ENCODE measurements at places on chromosomes 6 and 20.

DNA sequence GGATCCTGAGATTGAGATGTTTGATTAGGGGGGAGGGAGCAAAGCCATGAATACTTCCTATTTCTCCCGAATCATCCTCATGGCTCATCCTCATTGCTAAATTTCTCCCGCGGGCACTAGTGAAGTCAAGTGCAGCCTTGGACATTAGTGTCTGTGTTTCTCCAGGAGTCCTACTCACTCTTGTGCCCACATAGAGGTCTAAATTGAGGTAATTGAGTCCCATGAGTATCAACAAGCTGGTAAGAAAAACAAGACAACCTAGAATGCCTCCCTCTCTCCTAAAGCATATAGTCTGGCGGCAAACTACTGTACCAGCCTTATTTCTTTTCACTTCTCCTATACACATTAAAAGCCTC, 420 bp downstream of the CENPQ start:
- DNase-seq = peak; percentile 31

DNA sequence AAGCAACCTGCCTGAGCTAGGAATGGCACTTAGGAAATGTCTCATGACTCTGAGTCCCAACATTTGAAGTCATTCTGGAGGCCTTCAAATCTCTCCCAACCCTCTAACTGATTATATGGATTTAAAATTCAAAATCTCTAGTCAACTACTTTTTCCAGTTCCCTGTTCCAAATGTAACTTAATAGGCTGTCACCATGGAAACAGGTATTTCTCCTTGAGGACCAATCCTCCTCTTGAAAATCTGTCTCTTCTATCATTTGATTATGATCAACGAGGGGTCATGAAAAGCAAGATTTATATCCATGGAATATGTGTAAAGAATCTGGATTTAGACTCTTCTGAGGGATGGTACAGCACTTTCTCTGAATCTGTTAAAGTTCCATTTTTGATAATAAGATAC, 127.3 kb upstream of the DTNBP1 start:
- no peak for DNase-seq

- no peak for DNase-seq
These were observed 622.3 kb upstream of the ARID1B start for GRCh38 chr6:156154896-156155295.

GRCh38 chr6:161682982-161683381, 409.1 kb upstream of the AGPAT4 start:
- no peak for DNase-seq

DNA sequence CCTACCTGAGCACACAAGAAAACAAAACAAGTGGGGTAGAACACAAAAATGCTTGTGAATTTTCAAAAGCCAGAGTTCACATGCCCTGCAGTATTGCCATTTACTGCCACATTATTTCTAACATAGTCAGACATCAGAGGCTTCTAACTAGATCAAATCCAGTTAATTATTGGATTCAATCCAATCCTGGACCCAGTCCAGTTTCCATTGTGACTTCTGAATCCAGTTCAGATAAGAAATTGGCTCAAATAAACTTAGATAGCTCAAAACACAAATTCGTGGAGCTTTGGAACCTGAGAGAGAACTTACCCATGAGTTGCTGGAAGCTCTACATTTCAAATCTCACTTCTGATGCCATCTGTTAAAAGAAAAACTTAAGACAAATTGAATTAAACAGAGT, 85.2 kb upstream of the ANKEF1 start:
- DNase-seq = no peak

DNA sequence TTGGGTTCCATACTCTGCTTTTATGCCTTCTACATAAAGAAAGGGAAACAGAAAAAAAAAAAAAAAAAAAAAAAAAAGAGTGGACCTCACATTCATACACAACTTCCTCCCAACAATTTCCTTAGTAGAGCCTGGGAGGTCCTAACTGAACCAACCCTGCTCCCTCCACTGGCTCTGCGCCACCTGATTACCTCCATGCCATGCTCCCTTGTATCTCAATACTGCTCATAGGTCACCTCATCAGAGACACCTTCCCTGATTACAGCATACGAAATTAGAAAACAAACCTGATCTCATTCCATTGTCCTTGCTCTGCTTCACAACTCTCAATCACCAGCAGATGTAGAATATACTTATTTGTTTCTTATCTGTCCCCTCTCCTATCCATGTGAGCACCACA, 134.2 kb upstream of the EYA4 start:
- no peak for DNase-seq

DNA sequence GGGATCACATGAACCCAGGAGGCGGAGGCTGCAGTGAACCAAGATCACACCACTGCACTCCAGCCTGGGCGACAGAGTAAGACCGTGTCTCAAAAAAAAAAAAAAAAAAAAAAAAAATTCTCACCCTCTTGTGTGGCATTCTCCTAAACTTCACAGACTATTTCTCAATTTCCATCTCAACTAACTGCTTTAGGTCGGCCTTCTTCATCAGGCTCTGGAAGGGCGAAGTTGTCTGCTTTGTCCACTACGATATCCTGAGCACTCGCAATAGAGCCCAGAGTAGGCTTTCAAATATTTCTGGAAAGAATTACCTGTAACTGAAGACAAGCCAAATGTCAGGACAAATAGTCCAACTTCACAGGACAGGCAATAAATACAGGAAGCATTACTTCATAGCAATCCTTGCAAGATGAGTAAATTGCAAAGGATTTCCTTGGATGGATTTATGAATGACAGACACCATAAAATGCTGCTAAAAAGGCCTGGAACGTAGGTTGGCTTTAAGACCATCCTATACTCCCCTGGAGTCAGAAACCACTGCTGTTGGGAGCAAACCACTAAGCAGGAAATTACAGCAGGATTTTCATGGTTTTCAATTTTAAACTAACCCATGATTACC, 116.3 kb upstream of the SLC2A12 start:
- DNase-seq = peak; percentile 25

DNA sequence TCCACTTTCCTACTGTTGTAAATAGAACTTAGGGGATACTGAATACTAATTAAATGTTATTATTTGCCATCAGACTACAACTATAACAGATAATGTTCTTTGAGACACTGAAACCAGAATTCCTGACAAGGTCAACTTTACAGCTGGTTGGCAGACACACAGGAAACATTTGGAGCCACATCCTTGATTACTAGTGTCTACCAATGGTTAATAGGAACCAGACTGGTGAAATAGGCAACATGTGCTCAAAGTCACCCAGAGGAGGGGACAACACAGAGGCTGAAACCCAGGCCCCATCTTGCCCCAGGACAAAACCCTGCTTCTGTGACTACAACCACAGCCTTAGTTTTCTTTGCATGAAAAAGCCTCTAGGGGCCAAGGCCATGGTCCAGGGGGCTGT, 47.8 kb upstream of the NT5E start:
- DNase-seq = no peak

- peak; percentile 50 for DNase-seq
These were observed 3.5 kb downstream of the SCML4 start for GRCh38 chr6:107820338-107821261.

GRCh38 chr6:19181211-19181610, 656.0 kb upstream of the ID4 start:
- DNase-seq = peak; percentile 9

GRCh38 chr6:1789092-1789491, 179.4 kb downstream of the FOXC1 start:
- peak; percentile 42 for DNase-seq

DNA sequence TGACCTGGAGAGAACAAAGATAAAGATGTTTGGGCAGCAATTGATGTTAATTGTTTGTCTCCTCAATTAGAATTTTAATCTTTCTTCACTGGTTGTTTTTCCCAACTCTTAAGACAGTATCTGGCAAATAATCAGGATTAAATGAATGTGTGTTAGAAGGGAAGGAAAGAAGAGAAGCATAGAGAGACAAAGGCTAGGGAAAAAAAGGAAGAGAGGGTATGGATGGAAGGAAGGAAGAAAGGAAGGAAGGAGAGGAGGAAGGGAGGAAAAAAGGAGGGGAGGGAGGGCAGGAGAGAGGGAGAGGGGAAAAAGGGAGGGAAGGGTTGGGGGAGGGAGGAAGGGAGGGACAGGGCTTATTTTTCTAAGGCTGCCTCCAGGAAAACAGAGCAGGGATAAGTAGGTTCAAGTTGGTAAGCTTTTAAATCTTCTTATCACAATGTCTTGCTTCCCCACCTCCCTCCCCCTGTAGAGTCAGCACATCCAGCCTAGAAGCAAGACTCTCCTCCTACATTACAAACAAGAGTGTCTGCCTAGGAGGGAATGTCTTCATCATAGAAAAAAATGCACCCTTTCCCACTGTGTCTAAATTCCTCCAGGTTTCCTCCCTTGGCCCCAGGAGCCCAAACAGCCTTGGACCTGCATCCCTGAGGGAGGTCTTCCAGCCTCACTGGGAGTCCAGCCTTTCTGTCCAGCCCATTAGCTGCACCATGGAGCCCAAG, 447.8 kb upstream of the JARID2 start:
- DNase-seq = peak; percentile 9

- DNase-seq = peak; percentile 94
These were observed 664 bp upstream of the BAG6 start for GRCh38 chr6:31652925-31653724.

- DNase-seq = no peak
These were observed at the start of gene FAM217A for GRCh38 chr6:4078691-4079471. Gene FAM217A (minus strand): TSS chr6:4079137. CDS start chr6:4077414, 1,723 bp downstream.

GRCh38 chr6:105603788-105604586, 201.1 kb upstream of the PREP start:
- peak; percentile 54 for DNase-seq

DNA sequence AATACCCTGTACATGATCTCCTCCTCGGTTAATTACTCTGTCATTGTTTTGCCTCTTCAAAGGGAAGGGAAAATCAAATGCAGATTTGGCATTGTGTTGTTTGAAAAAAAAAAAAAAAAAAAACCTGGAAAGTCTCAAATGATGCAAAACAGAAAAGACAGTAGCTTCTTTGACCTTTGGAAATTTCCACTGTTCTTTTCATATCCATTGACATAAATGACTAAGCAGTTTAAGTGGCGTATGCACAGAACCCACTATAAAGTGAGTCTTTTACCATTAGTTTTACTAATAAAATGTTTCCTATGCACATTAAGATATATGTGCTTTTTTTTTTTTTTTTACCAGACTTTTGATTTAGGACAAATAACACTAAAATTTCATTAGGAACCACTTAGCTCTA, 704.3 kb downstream of the TFAP2A start:
- no peak for DNase-seq

- DNase-seq = peak; percentile 87
These were observed 22.4 kb upstream of the SNX9 start for GRCh38 chr6:157800420-157801237.

- no peak for DNase-seq
These were observed 399.5 kb downstream of the QKI start for GRCh38 chr6:163813979-163814493.

DNA sequence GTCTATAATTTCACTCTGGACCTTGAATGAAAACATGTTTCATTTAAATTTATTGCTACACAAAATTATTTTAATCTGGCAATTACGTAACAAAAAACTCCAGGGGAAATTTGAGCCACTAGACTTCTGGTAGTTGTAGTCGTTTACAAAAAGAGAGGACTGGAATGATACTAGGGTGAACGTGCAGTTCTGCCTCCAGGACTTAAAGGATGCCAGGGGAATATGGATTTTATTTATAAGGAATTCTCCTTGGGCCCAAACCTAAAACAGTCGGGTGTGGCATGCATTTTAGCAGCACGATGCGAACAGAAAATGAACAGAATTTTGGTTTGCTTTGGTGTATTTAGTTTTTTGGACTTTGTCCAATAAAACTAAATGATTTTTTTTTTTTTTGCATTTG, 76.9 kb downstream of the PRL start:
- DNase-seq = no peak

DNA sequence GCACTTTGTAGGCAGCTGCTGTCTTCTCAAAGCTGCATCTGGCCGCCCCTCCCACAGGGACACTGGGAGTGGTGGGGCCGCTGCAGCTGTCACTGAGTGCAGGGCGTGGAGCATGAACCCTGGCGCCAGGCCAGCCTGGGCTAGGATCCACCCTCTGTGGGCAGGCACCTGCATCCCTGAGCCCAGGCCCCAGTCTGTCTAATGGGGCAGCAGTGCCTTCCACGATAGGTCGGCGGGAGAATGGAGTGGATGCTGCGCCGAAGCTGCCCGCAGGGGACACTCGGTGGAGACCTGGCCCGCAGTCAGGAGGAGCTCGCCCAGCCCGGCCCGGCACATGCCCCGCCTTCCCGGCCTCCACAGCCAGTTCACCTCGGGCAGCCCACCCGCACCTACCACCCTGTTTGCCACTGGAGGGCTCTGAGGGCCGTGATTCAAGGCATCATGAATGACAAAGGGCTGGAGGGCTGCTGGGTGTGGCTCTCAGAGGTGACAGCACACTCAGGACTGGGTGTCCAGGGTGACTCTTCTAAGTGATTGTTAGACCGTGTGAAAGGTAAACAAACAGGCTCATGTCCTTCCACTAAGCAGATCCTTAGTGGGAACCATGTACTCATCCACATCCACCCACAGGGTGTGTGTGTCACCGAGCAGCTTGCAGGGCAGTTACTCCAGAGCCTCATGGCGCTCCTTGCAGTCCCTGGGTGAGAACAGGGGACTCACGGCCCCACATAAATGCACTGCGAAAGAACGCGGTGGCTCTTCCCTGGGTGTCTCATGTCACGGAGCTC, 133.9 kb downstream of the AGPAT4 start:
- DNase-seq = peak; percentile 63

DNA sequence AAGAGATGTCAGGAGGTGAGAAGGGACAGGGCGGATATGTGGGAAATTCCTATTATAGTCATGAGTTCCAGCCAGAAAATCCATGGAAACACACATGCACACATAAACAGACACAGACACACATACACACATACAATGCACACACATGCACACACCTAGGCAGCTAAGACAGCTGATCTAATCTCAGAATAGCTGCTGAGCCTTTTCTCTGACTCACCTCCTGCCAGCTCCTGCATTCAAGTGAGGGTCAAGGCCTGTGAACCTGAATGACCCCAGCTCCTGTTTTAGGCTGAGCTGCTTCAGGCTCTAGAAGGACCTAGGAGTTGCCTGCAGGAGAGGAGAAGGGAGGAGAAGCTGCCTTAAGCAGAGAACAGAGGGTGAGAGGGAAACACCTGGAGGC, 21.6 kb upstream of the RAET1L start:
- no peak for DNase-seq

DNA sequence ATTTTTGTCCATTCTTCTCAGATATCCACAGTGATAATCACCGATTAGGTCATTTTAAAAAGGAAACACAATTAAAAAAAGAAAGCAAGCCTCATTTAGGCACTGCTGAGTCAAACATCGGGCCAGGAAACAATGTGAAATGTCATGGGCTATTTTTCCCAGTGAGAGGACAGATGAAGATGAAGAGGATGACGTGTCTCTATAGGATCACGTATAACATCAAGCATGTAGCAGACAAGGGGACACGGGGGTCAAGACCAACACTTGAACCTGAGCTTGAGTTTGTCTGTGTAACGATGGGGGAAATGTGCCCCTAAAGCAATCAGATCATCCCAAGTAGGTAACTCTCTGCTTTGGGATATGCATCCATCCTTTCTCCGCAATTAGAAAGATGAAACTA, 553.2 kb downstream of the CD83 start:
- no peak for DNase-seq

- no peak for DNase-seq
These were observed 4.9 kb downstream of the GPR31 start for GRCh38 chr6:167152862-167153261.

- no peak for DNase-seq
These were observed 207.5 kb upstream of the ADGRB3 start for GRCh38 chr6:68427630-68428029.

- no peak for DNase-seq
These were observed 68.8 kb downstream of the UTRN start for GRCh38 chr6:144353871-144354314.

Measured in GM23248 (cell line).